ENCODE measurements at places on chromosomes 3 and 15. TPM values are rescaled to one million over a fixed set of nuclear protein-coding genes. Genes with fewer than 3 reads are reported as not detected.

Gene CFAP20DC
- 1.2 TPM for total RNA-seq

- DNase-seq = no peak
Observed at GRCh38 chr15:44529864-44530604, 6.9 kb upstream of the EIF3J start.

- DNase-seq = no peak
Observed at GRCh38 chr3:52805270-52806039, 10.9 kb downstream of the ITIH3 start.

GRCh38 chr3:99683465-99683864 is 45.1 kb downstream of the COL8A1 start:
- DNase-seq = no peak

Gene ANKRD63
- total RNA-seq = not detected

GRCh38 chr15:39881790-39882189 is 38.3 kb downstream of the GPR176 start:
- DNase-seq = no peak

DNA sequence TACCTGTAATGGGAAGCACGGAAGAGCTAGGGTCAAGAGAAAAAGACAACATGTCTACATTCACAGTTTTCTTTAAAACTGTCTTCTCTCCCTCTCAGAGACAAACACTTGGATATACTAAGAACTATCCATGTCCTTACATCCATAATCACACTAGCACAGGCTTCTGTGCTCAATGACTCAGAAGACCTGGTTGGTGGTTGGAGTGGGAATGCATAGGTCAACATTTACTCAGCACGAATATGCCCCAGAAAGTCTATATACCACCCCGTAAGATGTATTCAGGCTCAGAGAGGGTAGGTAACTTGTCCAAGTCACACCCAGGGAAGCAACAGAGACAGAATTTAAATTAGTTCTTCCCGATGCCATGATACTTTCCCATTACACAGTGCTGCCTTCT is 891.1 kb downstream of the TUSC7 start:
- no peak for DNase-seq

Gene ALS2CL
- 24.2 TPM for total RNA-seq

DNA sequence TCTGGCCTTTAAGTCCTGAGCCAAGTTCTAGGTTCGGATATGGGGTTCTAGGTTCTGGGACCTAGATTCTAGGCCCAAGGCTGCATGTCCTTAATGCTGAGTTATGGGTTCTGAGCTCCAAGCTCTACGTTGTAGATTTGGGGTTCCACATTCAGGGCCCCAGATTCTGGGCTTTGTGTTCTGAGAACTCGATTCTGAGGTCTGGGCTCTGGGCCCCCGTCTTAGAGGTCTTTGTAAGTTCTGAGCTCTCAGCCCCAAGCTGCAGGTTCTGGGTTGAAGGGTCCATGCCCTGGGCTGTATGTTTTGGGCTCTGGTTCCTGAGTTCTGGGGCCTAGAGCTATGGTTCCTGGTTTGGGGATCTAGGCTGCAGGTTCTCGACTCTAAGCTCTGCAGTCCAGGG is 10.0 kb upstream of the DNAJB8 start:
- no peak for DNase-seq

Gene TGM5
- not detected for total RNA-seq

Gene CCR5
- 0.08 TPM for total RNA-seq

GRCh38 chr3:14208977-14209394 is 30.4 kb downstream of the LSM3 start:
- DNase-seq = no peak

Gene IL5RA
- total RNA-seq = not detected

DNA sequence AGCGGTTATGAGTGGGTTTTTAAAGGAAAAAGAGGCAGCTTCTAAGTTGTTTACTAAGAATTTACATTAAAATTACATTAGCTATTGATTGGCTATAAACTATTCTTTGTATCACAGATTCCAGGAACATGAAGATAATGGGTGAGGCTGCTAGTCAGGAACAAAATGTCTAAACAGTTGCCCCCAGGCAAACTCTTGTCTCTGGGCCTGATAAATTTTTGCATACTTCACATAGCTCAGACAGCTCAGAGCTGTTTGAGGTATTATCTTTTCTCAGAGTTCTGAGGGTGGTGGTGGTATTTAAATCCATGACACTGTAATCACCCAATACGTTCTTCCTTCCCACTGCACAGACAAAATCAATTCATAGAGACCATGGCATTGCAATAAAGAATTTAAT is 2.1 kb upstream of the HACD2 start:
- no peak for DNase-seq

Gene TM4SF1
- 9.6 TPM for total RNA-seq

DNA sequence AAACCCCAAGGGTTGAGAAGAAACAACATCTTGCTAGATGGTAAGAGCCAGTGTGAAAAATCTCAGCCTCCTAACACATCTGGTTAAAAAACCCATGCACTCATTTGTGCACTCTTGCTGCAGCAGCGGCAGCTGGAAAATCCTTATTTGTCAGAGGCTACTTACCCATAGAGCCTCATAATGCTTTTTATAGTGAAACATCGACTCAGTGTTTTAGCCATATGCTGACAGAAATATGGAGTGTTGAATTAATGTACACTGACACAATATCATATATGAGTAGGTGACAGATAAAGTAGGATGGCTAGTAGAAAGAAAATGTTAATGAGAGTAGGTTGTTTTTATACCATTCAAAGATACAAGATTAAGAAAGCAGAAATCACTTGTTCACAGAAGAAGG is 13.0 kb downstream of the SLC9A9 start:
- no peak for DNase-seq

DNA sequence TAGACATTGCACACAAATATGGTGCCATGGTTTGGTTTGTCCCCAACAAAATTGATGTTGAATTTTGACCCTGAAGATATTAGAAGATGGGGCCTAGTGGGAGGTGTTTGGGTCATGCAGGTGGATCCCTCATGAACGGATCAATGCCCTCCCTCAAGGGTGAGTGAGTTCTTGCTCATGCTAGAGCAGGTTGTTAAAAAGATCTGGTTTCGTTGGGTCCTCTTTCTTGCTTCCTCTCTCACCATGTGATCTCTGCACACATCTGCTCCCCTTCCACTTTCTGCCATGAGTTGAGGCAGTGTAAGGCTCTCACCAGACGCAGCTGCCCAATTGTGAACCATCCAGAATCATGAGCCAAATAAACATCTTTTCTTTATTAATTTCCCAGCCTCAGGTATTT is 87.8 kb upstream of the MDFIC2 start:
- no peak for DNase-seq

Gene TMC3
- total RNA-seq = not detected

DNA sequence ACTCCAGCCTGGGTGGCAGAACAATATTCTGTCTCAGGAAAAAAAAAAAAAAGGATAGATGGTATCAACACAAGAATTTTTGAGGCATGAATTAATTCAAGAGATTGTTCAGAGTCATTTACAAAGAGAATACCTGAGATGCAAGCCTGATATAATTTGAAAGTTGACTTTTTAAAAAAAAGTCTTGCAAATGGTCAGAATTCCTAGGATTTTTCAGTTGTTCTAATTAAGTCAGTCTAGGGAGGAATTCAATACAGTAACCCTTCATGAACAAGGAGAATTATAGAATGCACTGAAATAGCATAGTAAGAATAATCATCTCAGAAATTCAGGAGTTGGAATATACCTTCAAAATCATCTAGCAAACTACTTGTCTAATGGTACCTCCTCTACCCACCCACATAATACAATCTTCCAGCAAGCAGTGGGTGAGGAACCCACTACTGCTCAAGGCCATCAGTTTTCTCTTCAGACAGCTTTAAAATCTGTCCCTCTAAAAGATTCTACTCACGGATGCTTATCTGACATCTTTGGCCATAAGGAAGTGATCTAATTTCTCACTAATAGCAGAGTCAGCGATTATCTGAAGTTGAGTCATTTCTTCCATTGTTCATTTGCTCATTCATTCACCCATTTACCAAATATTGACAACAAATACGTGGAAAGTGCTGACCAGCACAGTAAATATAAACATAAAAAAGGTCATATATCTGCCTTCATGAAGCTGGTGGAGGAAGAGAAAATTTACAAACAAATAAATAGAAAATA is 159.6 kb downstream of the GREM1 start:
- no peak for DNase-seq

DNA sequence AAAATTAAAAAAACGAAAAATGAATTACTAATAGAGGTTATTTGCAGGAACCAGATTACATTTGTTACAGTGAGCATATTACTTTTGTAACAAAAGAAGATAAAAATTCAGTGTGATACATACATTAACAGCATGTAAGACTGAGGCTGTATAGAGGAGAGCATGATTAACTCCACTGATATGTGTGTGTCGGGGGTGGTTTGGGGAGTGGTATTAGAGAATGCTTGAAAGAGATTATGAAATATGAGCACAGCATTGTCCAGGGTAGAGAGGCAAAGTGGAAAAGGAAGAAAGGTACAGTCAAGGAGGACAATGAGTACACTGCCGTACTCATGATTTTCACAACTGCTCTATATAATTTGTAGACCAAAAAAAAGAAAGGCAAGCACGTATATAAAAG is 62.9 kb upstream of the LRRFIP2 start:
- no peak for DNase-seq

DNA sequence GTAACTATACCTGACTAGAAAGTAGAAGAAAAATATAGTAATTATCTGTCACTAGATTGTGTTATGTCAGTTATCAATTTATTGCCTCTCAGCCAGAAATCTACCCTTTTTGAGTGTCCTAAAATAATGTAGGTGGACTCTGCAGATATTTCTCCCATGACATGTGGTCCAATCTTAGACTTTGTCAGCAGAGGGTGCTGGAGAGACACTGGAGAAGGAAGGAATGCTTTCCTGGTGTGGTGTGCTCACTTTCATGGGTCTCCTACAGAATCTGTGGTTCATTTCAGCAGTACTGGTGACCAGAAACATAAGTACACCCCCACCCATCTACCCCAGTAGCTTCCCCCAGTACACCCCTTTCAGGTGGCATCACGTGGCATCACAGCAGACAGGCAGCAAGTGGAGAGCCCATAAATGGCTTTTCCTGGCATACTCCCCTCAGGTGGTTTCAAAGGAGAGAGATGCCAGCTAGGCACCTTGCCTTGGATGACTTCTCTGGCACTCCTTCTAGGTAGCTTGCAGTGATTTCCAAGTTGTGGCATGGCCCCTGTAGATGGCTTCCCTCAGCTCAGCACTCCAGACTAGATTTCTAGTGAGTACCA is 114.7 kb downstream of the GADL1 start:
- no peak for DNase-seq

DNA sequence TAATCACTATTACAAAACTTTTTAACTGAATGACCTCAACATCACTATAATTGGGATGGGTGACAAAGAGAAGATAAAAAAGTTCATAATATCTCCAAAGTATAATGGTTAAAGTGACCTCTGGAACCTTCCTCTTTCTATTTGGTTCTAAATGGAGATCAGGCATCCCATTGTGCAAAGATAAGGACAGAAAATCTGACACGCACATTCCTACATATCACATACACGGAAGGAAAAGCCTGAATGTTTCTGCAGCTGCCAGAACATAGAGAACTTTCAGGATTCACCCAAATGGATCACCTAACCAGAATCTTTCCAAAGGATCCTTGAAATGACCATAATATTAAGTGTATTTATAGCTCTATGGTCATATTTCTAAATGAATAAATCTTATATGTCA is 128.2 kb downstream of the TFDP2 start:
- DNase-seq = no peak

DNA sequence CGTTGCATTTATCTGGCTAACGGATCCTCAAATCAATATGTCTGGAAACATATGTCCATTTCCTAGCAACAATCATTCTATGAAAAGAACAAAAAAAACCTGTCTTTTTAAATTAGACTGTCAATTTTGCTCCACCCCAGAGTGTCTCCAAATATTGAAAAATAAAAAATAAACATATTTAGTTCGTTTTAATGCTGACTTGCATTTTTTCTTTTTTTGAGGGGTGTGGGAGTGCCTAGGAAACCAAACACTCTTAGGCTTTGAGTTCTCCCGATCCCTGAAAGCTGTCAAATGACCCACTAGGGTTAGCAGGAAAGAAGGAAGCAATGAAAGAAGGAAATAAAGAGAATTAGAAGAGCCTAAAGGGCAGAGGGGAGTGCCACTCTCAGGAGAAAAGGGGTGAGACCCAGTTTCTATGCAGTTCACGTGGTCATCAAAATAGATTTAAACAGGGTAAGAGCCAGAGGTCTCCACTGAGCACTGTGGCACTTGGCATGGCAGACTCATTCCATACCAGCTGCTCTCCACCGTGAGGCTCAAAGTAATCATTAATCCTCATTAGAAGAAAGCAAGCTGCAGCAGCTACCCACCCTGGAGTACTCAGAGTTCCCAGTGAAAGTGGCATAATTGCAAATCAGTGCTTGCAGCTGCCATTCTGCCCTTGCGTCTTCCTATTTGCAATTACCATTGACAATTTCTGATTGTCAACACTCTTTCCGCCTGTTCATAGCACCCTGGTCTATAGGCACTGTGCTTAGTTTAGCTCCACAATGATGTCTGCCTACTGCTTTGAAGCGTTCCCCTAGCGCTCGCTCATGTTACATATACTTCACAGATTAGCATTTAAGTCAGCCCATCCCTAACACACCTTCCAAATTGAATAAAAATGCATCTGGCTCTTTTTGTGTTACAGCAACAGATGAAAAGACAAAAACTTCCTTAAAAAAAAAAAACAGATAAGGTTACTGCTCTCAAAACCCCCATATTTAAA is 32.3 kb downstream of the PDZRN3 start:
- DNase-seq = no peak

Gene SLC12A1
- not detected for total RNA-seq

Gene LHFPL4
- 0.28 TPM for total RNA-seq

GRCh38 chr3:50816894-50817293 is 142.2 kb downstream of the DOCK3 start:
- DNase-seq = no peak

Gene ECE2
- not detected for total RNA-seq

DNA sequence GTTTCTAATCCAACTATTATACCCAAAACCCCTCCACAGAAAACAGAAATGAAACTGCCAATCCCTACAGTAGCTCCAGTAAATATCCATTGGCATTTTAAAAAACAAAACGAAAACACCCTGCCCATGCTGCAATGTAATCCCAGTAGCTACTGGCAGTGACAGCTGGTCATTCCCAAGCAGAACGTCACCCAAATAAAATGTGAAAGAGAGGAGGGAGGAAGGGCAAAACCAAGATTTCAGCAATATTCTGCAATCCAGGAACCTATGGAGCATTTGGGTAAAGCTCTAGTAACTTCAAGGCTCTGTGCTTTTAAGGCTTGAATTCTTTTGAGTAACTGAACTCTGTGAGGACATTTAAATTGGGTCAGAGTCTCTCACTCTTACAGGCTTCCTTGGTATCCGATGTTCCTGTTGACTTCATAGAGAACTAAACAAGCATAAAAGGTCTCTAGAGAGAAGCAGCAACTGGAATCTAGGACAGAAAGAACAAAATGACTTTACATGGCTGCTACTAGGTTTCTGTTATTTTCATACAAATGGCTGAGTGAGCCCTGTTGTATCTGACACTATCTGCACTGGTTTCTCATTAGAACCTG is 136.2 kb downstream of the TNIK start:
- no peak for DNase-seq

Gene CLSTN2
- total RNA-seq = 1.9 TPM

- DNase-seq = no peak
Observed at GRCh38 chr3:136146981-136147729, 49.0 kb downstream of the MSL2 start.

Gene STRIT1
- not detected for total RNA-seq

GRCh38 chr3:135514060-135514448 is 451.5 kb upstream of the PPP2R3A start:
- no peak for DNase-seq

Gene MST1R
- 1.3 TPM for total RNA-seq

Gene EFHB
- 0.48 TPM for total RNA-seq
